Tibial artery (tissue), 4 donors: ENCODE measurements at places on chromosomes 5 and 9.

- no peak overlapping the region for H3K27ac ChIP-seq
- no peaks in the 10 kb centered on the region for H3K36me3 ChIP-seq
- H3K4me3 ChIP-seq, result no peak overlapping the region
These were observed 113.8 kb downstream of the MELK start for GRCh38 chr9:36686471-36686870.

- H3K27ac ChIP-seq, result no peak overlapping the region
- DNase-seq, result no peak
- no peak overlapping the region for H3K4me3 ChIP-seq
- no peaks in the 10 kb centered on the region for H3K4me1 ChIP-seq
These were observed 7.3 kb downstream of the PLAC8L1 start for GRCh38 chr5:146098047-146098446.

GRCh38 chr9:35791297-35791921 is at the start of gene NPR2:
NPR2 (plus strand) TSS chr9:35791591; CDS start chr9:35792409, 818 bp downstream.
- H3K36me3 ChIP-seq, result no peaks in the 10 kb centered on the region
- peak within 1 kb of the TSS; percentile 87 for H3K27ac ChIP-seq
- peak within 1 kb of the TSS; percentile 61 for H3K4me3 ChIP-seq
- H3K27me3 ChIP-seq, result no peaks in the 10 kb centered on the region
- DNase-seq, result peak; percentile 35

DNA sequence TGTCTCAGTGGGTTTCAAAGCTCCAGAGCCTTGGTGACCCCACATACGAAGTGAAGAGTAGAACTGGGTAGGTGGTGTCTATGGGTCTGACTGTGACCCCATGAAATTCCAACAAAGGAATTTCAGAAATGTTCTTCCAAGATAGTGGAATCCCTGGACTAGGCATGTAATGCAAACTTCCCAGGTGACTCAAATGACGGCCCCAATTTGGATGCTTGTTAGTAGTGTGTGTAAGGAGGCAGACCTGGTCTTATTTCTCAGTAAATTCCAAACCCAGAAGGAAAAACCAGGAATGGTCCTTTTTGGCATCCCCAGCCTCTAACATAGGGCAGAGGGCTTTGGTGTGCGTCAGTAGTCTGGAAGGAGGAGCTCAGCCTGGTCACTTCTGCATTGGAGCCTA is 43.6 kb upstream of the ABCA1 start:
- H3K27me3 ChIP-seq, result no peaks in the 10 kb centered on the region
- no peak for DNase-seq
- H3K4me1 ChIP-seq, result peaks cover 28% of the 10 kb centered on the region
- H3K4me3 ChIP-seq, result no peak overlapping the region

DNA sequence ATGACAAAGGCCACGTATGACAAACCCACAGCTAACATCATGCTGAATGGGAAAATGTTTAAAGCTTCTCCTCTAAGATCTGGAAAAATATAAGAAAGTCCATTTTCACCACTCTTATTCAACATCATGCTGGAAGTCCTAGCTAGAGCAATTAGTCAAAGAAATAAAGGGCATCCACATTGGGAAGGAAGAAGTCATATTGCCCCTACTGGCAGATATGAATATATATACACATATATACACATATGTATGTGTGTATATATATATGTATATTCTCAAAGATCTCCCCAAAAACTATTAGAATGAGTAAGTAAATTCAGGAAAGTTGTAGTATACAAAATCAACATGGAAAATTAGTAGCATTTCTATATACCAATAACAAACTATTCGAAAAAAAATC is 17.1 kb downstream of the APBA1 start:
- H3K4me3 ChIP-seq, result no peak overlapping the region

GRCh38 chr9:130885484-130886375 is 10.9 kb downstream of the QRFP start:
- no peak overlapping the region for H3K4me3 ChIP-seq
- H3K36me3 ChIP-seq, result peaks cover 86% of the 10 kb centered on the region
- H3K4me1 ChIP-seq, result peaks cover 4% of the 10 kb centered on the region

- no peaks in the 10 kb centered on the region for H3K4me1 ChIP-seq
- no peaks in the 10 kb centered on the region for H3K27me3 ChIP-seq
- H3K4me3 ChIP-seq, result no peak overlapping the region
- H3K27ac ChIP-seq, result no peak overlapping the region
These were observed 774.1 kb downstream of the CDH12 start for GRCh38 chr5:22079002-22079401.

DNA sequence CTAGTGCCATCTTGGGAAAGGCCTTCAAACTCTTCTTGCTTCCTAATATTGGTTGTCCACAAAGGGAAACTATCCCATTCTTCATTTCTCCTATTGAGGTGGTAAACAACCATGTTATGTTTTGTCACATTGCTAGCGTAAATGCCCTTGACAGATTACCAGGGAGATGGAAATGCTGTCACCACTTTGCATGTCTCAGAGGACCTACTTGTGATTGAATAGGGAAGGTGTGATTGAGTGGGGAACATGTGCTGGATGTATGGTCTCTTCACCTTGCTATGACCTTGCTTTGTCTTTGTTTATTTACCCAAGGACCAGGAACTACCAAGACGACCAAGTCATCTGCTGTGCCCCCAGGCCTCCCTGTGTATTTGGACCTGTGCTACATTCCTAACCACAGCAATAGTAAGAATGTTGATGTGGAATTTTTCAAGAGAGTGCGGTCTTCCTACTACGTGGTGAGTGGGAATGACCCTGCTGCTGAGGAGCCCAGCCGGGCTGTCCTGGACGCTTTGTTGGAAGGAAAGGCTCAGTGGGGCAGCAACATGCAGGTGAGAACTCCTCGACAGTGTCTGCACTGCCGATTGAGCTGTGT is 96.1 kb downstream of the MAP1B start:
- no peak overlapping the region for H3K4me3 ChIP-seq
- H3K27me3 ChIP-seq, result no peaks in the 10 kb centered on the region
- no peaks in the 10 kb centered on the region for H3K4me1 ChIP-seq

GRCh38 chr9:73050065-73050816 is 97.4 kb upstream of the ALDH1A1 start:
- no peaks in the 10 kb centered on the region for H3K36me3 ChIP-seq
- peaks cover 18% of the 10 kb centered on the region for H3K4me1 ChIP-seq
- peak overlapping the region; percentile 21 for H3K27ac ChIP-seq
- H3K27me3 ChIP-seq, result no peaks in the 10 kb centered on the region
- no peak for DNase-seq

- no peaks in the 10 kb centered on the region for H3K4me1 ChIP-seq
- H3K4me3 ChIP-seq, result no peak overlapping the region
- no peaks in the 10 kb centered on the region for H3K27me3 ChIP-seq
- no peak overlapping the region for H3K27ac ChIP-seq
- no peak for DNase-seq
These were observed 97.8 kb downstream of the CMYA5 start for GRCh38 chr5:79787448-79787847.

DNA sequence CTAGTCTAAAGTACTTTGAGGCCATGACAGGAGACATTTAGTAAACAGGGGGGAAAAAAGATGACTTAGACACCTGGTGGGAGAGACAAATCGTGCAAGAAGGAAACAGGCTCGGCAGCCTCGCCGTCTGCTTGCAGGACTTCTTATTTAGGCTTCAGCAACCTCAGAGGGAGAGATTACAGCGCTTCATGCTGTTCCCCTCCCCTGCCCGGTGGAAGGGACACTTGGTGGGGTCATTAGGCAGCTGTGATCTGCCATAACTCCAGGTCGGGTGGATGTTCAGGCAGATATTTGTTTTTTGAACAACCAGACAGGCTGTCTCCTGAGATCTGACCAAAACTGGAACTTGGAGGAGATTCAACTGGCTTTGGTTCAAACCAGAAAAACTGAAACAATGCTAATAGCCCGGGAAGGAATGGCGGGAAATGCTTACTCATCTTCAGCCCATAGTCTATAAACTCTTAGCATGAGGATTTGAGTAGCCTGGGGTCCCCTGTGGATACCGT is 38.1 kb upstream of the CD180 start:
- DNase-seq, result no peak
- H3K4me1 ChIP-seq, result peaks cover 12% of the 10 kb centered on the region
- peak overlapping the region; percentile 2 for H3K4me3 ChIP-seq
- no peaks in the 10 kb centered on the region for H3K27me3 ChIP-seq
- no peaks in the 10 kb centered on the region for H3K36me3 ChIP-seq

DNA sequence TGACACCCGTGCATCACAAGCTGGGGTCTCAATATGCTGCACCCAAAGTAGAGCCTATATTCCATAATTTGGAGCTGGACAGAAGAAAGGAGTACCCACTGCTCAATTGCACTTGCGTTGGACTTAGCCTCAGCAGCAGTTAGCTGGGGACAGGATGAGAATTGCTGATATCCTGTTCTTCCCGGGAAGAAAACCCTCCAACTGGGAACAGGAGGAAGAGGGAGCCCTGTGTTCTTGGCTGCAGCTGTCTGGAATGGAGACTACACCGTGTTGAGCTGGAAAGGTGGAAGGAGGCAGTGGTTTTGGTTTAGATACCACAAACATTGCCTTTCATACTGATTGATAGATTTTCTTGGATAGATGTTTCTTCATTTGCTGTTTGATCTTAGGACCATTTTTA is 24.6 kb downstream of the CNTLN start:
- H3K27ac ChIP-seq, result no peak overlapping the region
- H3K36me3 ChIP-seq, result peaks cover 21% of the 10 kb centered on the region
- no peak for DNase-seq
- no peaks in the 10 kb centered on the region for H3K27me3 ChIP-seq
- H3K4me1 ChIP-seq, result no peaks in the 10 kb centered on the region
- H3K4me3 ChIP-seq, result no peak overlapping the region

GRCh38 chr5:21613971-21614488 is 1239.1 kb downstream of the CDH12 start:
- no peaks in the 10 kb centered on the region for H3K4me1 ChIP-seq
- H3K27me3 ChIP-seq, result no peaks in the 10 kb centered on the region
- H3K4me3 ChIP-seq, result no peak overlapping the region
- DNase-seq, result no peak
- H3K36me3 ChIP-seq, result no peaks in the 10 kb centered on the region

GRCh38 chr5:122391621-122392020 is 79.6 kb downstream of the SNCAIP start:
- no peak overlapping the region for H3K27ac ChIP-seq
- H3K4me1 ChIP-seq, result no peaks in the 10 kb centered on the region
- no peaks in the 10 kb centered on the region for H3K36me3 ChIP-seq

- no peak overlapping the region for H3K27ac ChIP-seq
- peaks cover 86% of the 10 kb centered on the region for H3K36me3 ChIP-seq
- DNase-seq, result no peak
- H3K4me1 ChIP-seq, result no peaks in the 10 kb centered on the region
- no peak overlapping the region for H3K4me3 ChIP-seq
These were observed 164.8 kb upstream of the OTULINL start for GRCh38 chr5:14416621-14417275.
